ENCODE measurements at places on chromosomes 4 and X.

GRCh38 chrX:130171446-130172126, at the start of gene RAB33A:
RAB33A (plus strand) TSS chrX:130171962; CDS start chrX:130172063, 101 bp downstream.
- DNase-seq: no peak

DNA sequence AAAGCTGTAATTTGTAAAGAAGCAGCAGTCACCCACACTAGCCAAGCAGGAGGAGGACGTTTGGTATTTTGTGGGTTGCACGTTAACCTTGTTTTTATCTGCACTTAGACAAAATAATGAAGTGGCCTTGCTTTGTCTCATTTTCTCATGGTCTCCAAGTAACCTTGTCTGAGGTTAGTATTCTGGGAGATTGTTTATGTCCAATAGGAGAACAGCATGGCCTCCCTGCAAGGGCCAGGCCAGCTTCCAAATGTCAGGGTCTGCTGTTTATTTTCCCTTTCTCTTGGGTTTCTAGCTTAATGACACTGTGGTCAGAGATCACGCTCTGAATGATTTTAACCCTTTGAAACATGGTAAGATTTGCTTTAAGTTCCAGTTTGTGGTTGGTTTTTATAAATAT, 29.9 kb downstream of the PNMA6E start:
- no peak for DNase-seq

- no peak for DNase-seq
Observed at GRCh38 chr4:73335679-73336078, 68.4 kb upstream of the ALB start.

DNA sequence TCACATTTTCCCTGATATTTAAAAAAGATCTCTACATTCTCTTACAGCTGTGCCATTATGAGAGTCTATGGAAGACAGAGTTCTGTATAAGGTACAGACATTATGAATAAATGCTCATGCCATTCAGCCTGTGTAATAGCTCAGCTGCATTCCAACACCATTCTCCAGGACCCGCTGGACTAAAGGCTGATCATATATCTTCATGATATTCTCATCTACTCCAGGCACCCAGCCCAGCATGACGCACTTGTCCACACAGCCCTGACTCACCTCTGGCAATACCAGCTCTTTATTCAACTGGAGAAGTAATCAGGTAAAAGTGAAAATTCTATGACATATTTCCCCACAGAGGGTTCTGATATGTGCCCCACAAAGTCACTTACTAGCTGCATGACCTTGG, 437.5 kb upstream of the FGF16 start:
- no peak for DNase-seq

DNA sequence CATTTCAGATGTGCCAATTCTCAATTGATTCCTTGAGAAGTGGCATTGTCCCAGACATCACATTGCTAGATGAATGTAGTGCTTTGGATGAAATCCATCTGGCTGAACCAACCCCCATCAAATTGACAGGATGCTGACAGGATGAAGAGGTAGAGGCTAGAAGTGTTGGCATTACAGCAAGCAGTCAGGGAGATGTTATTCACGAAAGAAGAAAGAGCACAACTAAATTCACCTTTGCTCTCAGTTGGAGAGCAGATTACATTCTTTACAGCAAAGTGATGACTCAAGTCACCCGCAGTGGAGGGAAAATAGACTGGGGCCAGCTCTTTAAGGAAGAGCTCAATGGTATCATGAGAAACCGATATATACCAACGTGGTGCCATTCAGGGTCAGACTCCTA, 259.6 kb downstream of the C4orf33 start:
- no peak for DNase-seq

Measured in stimulated activated CD4-positive, alpha-beta T cell treated with anti-CD3 and anti-CD28 coated beads, Interleukin-1b, Interleukin-23, amount 100 ng/mL, for 1 hour (primary cell).